Activated CD8-positive, alpha-beta memory T cell treated with anti-CD3 and anti-CD28 coated beads for 1 hour (primary cell): ENCODE measurements at places on chromosomes 4 and X.

DNA sequence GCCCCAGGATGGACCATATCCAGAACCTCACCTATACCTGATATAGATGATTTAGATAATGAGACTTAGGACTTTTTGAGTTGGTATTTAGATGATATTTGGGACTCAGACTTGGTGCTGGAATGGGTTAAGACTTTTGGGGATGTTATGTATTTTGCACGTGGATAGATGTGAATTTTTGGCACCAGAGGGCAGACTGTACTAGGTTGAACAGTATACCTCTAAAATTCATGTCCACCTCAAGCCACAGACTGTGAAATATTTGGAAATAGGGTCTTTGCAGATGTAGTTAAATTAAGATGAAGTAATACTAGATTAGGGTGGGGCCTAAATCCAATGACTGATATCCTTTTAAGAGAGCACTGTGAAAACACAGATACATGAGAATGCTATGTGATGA is 15.6 kb downstream of the RBM41 start:
- no peak for DNase-seq

- DNase-seq, result no peak
Measured at GRCh38 chrX:39667191-39667590, 430.6 kb downstream of the BCOR start.

GRCh38 chrX:96884027-96884426 is 319 bp downstream of the RPA4 start:
- no peak for DNase-seq

DNA sequence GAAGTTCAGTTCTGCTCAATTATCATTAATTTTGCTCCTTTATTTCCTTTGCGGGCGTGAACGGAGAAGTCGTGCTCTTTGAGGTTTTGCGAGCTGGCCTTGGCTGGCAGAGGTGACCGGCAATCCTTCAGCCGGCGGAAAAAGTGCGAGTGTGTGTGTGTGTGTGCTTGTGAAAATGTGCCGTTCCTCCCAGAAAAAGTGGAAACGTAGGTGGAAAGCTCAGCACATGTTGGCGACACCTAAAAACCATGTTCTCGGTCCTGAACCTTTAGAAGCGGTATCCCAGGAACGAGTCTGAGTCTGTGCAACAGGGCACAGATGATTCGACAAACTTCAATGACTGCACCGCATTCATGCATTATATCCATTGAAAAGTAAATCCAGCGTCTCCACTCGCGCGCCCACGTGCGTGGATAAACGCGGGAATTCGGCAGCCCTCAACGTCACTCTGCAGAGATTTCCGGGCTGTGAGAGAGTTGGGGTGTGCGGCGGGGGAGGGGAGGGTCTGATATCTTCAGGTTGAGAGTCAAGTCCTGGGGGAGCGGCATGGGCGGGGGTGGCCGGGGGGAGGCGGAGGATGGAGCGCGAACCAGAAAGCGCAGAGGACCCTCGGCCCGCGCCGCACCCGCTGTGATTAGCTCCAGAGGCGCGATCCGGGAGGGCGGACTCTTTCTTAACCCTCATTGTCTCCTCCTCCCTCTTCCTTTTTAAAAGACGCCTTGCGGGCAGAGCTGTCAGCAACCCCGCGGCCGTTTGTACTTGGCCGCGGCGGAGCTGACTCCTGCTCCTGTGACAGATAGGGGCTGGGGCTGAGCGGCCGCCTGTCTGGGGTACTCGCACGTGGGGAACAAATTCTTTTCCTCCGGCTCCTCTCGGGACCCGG is at the start of gene SHISA3:
TSS of gene SHISA3 (plus strand) at position 737 of the 883 bp plus-strand sequence. CDS start 569 bp downstream, outside the sequence.
- no peak for DNase-seq

DNA sequence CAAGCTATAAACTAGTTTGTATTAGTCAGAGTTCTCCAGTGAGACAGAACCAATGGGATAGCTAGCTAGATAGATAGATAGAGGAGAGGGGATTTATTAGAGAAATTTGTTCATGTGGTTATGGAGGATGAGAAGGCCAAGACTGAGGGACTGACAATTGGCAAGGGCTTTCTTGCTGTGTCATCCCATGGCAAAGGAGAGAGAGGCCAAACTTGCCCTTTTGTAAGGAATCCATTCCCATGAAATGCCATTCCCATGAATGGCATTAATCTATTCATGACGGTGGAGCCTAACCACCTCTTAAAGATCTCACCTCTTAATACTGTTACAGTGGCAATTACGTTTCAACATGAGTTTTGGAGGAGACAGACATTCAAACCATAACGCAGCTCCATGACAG is 58.1 kb downstream of the LINC00632 start:
- DNase-seq, result no peak

- DNase-seq, result no peak
Measured at GRCh38 chr4:119490335-119490734, 138.3 kb downstream of the PDE5A start.

- no peak for DNase-seq
Measured at GRCh38 chrX:87392369-87392768, 125.2 kb upstream of the KLHL4 start.

GRCh38 chr4:165560941-165561340 is 182.1 kb downstream of the CPE start:
- no peak for DNase-seq

- no peak for DNase-seq
Measured at GRCh38 chrX:8084006-8084405, 87.1 kb downstream of the VCX2 start.

- no peak for DNase-seq
Measured at GRCh38 chr4:4694827-4695226, 153.0 kb upstream of the STX18 start.

- no peak for DNase-seq
Measured at GRCh38 chr4:108830509-108831244, 67.8 kb upstream of the ETNPPL start.

DNA sequence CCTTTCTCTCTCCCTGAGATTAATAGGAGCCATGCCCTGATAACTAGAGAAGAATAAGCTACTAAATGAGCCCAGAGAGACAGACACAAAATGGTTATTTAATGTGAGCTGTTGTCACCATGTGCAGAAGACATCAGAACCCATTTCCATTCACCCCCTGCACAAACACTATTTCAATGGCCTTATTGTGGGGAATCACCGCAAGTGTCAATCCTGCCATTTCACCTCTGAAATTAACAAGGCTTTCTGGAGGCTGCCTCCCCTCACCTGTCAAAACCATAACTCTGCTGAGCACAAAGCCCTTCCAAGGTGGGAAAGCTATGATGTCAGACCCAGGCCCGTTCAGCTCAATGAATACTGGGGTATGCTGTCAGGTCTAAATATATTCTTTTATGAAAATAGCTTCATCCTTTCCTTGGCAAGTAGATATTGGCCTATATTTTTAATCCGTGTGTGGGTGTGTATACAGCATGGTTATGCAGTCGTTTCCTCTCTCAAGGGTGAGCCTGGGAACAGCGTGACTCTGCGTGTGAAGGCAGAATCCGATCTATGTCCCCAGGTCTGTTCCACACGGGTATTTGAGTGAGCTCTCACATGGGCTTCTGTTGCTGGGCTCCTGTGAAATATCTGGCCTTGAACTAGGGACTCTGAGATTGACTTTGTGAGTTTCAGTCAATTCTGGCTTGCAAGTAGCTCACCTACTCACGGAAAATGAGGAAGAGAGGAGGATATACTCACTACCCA is 266.3 kb downstream of the FBXW7 start:
- no peak for DNase-seq

DNA sequence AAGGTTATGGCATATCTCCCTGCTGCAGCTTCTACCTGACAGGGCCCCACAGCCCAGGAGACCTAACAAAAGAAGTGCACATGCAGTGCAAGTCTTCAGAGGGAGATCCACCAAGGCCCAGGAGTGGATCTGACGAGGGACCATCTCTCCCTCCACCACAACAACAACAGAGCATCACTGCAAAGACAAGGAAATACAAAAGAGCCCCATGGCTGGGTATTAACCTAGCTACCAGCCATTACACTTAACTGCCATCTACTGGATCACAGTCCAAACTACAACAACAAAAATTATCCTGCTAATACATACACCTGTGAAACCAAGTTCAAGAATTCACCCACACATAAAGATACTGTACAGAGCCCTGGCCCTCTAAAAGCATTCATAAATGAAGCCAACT is 280.2 kb upstream of the SLC7A11 start:
- DNase-seq, result no peak

GRCh38 chrX:113048896-113049295 is 208.3 kb upstream of the AMOT start:
- no peak for DNase-seq
